SW480 (cell line): ENCODE measurements at places on chromosomes 7 and 10.

GRCh38 chr7:4102231-4102841 is 579.8 kb upstream of the FOXK1 start:
- no peak for DNase-seq

GRCh38 chr10:104322416-104322782 is 15.9 kb downstream of the ITPRIP start:
- DNase-seq, result peak; percentile 75

GRCh38 chr10:126661356-126661755 is 9.1 kb downstream of the C10orf90 start:
- no peak for DNase-seq

GRCh38 chr10:118904286-118904685 is 125.2 kb upstream of the NANOS1 start:
- no peak for DNase-seq

DNA sequence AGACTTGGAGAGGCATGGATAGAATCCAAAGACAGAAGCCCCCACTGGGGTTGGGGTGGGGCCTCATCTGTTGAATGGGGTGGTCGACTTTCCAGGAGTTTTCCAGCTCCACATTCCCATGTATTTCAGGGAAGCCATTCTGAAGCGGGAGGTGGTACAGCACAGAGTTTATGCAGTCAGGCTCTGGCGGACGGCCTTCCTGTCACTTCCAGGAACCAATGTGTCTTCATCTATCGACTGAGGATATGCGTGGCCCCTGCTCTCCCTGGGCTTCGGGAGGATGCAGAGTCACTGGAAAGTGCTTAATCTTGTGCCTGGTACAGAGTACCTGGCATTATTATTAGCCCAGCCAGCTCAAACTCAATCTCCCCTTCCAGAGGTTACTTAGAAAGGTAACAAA is 26.3 kb downstream of the DOCK1 start:
- no peak for DNase-seq

DNA sequence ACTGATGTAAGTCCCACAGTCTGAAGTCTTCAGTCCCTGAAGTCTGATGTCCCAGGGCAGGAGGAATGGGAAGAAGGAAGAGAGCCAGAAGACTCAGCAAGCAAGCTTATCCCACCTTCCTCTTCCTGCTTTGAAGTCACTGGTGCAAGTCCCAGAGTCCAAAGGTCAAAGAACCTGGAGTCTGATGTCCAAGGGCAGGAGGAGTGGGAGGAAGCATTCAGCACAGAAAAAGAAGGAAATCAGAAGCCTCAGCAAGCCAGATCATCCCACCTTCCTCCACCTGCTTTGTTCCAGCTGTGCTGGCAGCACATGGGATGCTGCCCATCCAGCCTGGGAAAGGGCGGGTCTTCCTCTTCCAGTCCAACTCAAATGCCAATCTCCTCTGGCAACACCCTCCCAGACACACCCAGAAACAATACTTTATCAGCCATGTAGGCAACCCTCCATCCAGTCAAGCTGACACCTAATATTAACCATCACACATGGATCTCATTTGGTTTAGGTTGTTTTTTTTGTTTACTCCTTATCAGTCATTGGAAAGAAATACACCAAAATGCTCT is 50.9 kb downstream of the ADAM12 start:
- peak; percentile 53 for DNase-seq

GRCh38 chr7:12721286-12721830 is 33.9 kb downstream of the ARL4A start:
- DNase-seq, result no peak

GRCh38 chr7:157622000-157622399 is 285.2 kb downstream of the DNAJB6 start:
- DNase-seq, result no peak

DNA sequence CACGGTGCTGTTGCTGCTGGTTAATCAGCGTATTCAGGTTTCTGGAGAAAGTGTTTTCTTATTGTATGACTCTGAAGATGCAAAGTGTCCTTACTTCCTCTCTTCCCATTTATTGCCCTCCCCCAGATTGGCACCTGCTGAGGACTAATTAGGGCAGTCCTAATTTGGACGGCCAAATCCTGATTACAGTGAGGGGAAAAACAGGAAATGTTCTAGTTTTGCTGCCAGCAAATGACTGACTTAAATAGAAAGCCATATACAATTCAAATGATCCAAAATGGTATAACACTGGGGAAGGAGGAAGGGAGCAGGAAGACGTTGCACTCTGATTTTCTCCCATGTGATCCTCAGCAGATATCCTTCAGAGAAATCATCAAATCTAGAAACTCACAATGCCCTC is 222.4 kb upstream of the LRGUK start:
- DNase-seq, result no peak

GRCh38 chr10:102678842-102679289 is 34.6 kb downstream of the TRIM8 start:
- peak; percentile 50 for DNase-seq

DNA sequence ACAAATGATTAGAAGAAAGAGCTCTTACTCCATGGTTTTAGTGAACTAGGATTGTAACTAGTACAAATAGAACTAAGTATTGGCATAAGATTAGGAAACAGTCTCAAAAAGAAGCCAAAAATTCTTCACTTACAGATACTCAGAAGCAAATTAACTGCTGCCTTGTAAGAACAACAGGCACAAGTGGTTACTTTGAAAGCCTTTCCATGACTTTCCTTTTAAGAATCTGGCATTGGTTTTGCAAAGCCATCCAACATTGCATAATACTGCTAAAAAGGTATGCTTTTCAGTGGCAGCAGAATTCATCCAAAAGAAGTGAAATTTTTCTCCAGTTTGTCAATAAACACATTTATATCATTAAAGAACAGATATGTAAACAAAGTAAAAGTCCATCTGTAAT is 126.8 kb upstream of the ODAD2 start:
- DNase-seq, result no peak

- DNase-seq, result no peak
These were observed 23.4 kb upstream of the ARHGAP12 start for GRCh38 chr10:31952066-31952465.

DNA sequence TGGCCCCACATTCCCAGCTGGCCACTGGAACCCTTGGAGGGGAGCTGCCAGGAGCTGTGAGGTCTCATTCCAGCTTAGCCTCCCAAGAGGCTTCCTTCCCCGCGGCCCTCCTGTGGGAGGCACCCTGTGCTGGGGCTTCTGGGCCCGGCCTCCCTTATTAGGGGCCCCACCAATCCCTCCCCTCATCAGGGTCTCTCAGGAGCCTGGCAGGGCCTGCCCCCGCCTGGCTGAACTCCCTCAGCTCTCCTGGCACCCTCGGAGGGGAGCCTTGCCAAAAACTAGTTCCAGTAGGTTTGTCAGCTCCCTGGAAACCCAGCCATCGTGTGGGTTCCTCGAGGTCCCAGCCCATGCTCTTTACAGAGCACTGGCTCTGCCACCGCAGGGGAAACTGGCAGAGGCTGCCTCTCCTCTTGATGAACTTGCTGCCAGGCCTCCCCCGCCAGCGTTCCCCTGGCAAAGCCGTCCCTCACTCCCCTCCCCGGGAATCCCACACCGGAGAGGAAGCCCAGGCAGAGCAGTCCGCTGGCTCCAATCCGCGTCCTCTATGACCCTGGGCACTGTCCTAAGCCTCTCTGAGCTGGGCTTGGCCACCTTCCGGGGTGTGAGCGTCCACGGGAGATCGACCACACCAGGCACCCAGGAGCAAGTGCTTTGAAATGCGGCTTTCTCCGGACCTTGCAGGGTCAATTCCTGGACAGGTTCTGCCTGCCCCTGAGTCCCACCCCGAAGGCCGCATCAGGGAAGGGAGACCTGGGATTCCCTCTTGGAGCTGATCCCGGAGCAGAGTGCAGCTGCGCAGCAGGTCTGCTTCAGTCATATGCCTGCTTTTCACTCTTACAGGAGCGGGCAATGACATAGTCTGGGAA is 139.8 kb downstream of the ARHGAP22 start:
- DNase-seq, result no peak

DNA sequence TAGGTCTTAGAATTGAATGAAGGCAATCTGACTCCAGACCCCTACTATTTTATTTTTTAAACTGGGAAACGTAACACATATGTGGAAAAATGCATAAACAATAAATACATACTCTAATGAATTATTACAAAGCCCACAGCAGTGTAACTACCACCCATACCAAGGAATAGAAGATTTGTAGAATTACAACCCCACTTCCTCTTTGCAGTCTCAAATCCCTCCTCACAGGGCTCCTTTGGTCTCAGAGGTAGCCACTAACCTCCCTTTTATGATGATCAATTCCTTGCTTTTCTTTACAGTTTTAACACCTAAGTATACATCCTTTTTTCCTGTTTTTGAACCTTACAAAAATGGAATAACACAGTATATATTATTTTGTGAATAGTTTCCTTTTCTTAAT is 6.7 kb upstream of the CCDC126 start:
- DNase-seq, result no peak

DNA sequence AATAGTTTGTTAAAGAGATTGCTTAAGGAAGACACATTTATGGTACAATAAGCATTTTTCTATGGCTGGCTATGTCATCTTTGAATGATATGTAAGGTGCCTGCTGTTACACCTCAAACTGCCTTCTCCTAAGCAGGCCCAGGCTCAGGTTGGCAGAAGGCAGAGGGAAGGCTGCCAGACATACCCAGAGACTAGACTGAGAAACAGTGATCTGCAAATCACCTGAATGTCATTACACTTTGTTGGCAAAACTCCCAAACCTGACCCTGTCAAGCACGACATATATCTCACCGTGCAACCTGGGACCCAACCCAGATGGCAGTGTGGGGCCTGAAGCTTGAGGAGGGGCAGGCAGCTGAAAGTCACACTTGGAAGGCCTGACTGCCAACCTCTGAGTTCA is 136.6 kb upstream of the TARP start:
- no peak for DNase-seq

- DNase-seq, result no peak
These were observed 28.3 kb downstream of the POLL start for GRCh38 chr10:101559596-101560297.

- DNase-seq, result no peak
These were observed 22.3 kb downstream of the COX15 start for GRCh38 chr10:99709480-99710229.
